ENCODE measurements at places on chromosomes 6 and 20. TPM values are rescaled to one million over a fixed set of nuclear protein-coding genes. Genes with fewer than 3 reads are reported as not detected.
A peak's percentile ranks its signal among the peaks of the same experiment; 100 is the strongest.

GRCh38 chr6:26383624-26384417 is 913 bp downstream of the BTN2A2 start:
- peak overlapping the region; percentile 56 for H3K4me3 ChIP-seq
- no peaks in the 10 kb centered on the region for H3K27me3 ChIP-seq

DNA sequence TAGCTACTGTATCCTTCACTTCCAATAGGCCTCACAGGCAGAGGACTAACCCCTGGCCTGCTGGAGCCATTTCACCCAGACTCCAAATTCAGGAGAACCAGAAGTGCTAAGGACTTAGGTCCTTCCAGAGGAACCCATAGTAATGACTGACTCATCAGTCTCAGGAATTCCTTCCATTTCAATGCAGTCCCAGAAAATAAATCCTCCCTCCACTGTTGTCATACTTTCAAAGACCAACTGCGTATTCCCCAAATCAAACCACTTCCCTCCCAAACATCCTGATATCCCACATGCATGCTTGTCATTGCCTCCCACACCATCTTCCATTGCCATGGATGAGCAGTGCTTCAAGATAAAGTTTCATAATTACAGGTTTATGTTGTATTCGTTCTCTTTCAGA is 31.8 kb upstream of the NT5E start:
- no peaks in the 10 kb centered on the region for H3K36me3 ChIP-seq
- H3K4me3 ChIP-seq, result no peak overlapping the region
- no peaks in the 10 kb centered on the region for H3K27me3 ChIP-seq
- H3K27ac ChIP-seq, result peak overlapping the region; percentile 78

DNA sequence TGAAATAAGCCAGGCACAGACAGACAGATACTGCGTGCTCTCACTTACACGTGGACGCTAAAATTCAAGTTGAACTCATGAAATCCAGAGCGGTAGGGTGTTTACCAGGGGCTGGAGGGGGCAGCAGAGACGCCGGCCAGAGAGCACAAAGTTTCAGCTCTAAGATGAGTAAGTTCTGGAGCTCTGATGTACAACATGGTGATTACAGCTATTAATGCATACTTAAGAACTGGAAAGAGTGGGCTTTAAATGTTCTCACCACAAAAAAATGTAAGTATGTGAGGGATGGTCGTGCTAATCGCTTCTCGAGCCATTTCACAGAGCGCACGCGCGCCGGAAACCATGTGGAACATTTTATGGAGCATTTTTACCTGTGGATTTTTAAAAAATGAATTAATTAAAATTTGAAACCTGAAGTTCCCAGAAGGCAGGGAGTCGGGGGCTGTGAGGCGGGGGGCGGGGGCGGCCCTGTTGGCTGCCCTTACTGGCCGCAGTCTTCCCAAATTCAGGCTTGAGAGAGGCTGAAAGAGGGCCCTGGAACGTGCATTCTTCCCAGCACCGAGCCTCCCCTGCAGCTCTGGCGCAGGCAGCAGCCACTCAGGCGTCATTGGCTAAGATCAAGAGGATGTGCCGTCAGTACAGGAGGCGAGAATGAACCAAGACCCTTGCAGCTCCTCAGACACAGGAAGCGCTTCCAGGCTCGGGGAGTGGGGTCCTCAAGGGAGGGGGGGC is 8.5 kb upstream of the SLCO4A1 start:
- H3K4me3 ChIP-seq, result no peak overlapping the region
- H3K4me1 ChIP-seq, result no peaks in the 10 kb centered on the region
- no peak overlapping the region for H3K27ac ChIP-seq
- H3K36me3 ChIP-seq, result no peaks in the 10 kb centered on the region
- no peak for DNase-seq

RIPPLY2 gene
- total RNA-seq, result not detected

- no peaks in the 10 kb centered on the region for H3K27me3 ChIP-seq
- no peaks in the 10 kb centered on the region for H3K4me1 ChIP-seq
- peak overlapping the region; percentile 27 for H3K27ac ChIP-seq
- no peak for DNase-seq
Observed at GRCh38 chr6:20400456-20401204, 1.0 kb upstream of the E2F3 start.

GRCh38 chr6:4571011-4571410 is 205.2 kb upstream of the CDYL start:
- no peak overlapping the region for H3K27ac ChIP-seq
- no peaks in the 10 kb centered on the region for H3K36me3 ChIP-seq
- H3K4me1 ChIP-seq, result peaks cover 12% of the 10 kb centered on the region
- DNase-seq, result no peak

KPNA5 gene
- total RNA-seq, result 9.4 TPM

EYA4 gene
- total RNA-seq, result 11.9 TPM

DNA sequence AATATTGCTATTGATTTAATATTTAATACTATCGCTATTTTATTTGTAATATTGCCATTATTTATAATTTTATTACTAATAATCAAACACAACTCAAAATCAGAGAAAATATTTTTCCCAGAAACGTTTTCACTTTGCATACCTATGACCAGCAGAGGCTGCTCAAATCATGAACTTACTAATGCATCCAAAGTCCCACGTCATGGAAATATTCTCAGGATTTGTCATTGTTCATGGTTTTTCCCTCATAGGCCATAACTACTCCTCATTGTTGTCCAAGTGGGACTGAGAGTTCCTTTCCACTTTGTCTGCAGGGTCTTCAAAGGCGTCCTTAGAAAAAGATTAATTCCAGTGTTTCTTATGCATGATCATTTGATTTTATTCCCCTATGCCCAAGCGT is 344.8 kb downstream of the THBS2 start:
- no peak overlapping the region for H3K27ac ChIP-seq
- peak; percentile 75 for DNase-seq
- no peaks in the 10 kb centered on the region for H3K4me1 ChIP-seq
- H3K27me3 ChIP-seq, result no peaks in the 10 kb centered on the region

DNA sequence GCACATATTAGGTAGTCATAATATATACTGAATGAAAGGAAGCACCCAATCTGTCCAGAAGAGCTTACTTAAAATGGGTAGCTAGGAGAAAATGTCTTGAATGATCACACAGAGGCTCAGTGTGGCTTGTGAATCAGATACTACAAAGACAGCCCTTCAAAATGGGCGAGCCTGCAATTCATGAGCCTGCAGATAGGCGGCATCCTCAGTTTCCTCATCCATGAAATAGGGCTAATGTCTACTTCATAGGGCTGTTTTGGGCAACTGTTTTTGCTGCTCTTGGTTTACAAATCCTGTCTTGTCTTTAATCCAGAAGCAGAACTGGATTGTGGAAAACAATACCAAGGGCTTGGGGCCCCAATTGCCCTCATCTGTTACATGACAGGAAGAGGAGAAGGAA is 129.3 kb upstream of the KCNK16 start:
- H3K4me1 ChIP-seq, result no peaks in the 10 kb centered on the region
- DNase-seq, result no peak
- no peak overlapping the region for H3K4me3 ChIP-seq
- H3K36me3 ChIP-seq, result no peaks in the 10 kb centered on the region
- no peak overlapping the region for H3K27ac ChIP-seq
- no peaks in the 10 kb centered on the region for H3K27me3 ChIP-seq

DNA sequence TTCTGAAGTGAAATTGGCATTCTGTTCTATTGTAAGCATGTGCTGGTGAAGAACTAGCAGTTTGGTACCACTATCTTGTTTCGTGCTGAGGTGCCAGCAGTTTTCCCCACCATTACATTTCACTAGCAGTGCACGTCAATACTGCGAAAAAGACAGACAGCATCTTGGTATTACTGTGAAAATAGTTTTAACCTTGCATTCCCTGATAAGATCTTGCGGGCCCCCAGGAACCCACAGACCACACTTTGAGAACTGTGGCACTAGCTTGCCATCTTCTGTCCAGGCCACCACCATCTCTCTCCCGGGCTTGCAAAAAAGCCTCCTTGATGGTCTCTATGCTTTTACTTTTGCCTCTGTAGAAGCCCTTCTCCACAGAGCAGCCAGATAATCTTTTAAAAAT is 185.7 kb downstream of the BACH2 start:
- no peak for DNase-seq
- H3K4me1 ChIP-seq, result no peaks in the 10 kb centered on the region
- H3K27me3 ChIP-seq, result peaks cover 2% of the 10 kb centered on the region
- H3K4me3 ChIP-seq, result no peak overlapping the region
- H3K27ac ChIP-seq, result no peak overlapping the region

DNA sequence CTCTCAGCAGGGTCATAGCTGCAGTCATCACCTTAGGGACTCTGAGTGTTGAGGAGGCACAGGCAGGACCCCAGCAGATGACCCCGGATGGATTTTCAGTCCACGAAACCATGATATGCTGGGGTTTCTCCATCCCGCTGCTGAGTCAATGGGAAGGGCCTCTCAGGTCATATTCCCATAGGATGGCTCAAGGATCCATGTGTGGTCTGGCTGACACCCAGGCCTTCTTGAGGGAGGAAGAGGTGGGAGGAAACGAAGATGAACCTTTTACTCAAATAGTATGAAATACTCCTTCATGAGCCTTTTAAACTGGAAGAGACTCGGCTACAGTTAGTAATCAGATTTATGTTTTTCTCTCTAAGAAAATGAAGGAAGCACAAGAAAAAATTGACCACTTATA is 10.3 kb upstream of the RALY start:
- DNase-seq, result no peak
- H3K27ac ChIP-seq, result no peak overlapping the region
- H3K36me3 ChIP-seq, result no peaks in the 10 kb centered on the region
- peaks cover 20% of the 10 kb centered on the region for H3K27me3 ChIP-seq

- no peaks in the 10 kb centered on the region for H3K36me3 ChIP-seq
- peak overlapping the region; percentile 89 for H3K27ac ChIP-seq
- no peaks in the 10 kb centered on the region for H3K27me3 ChIP-seq
- no peak overlapping the region for H3K4me3 ChIP-seq
- peaks cover 5% of the 10 kb centered on the region for H3K4me1 ChIP-seq
Observed at GRCh38 chr6:91449539-91449938, 862.7 kb upstream of the MAP3K7 start.

GRCh38 chr20:53809728-53810365 is 216.2 kb upstream of the ZNF217 start:
- no peak for DNase-seq
- no peaks in the 10 kb centered on the region for H3K27me3 ChIP-seq
- H3K27ac ChIP-seq, result no peak overlapping the region
- peaks cover 12% of the 10 kb centered on the region for H3K4me1 ChIP-seq
- no peaks in the 10 kb centered on the region for H3K36me3 ChIP-seq

CDH22 gene
- not detected for total RNA-seq

DNA sequence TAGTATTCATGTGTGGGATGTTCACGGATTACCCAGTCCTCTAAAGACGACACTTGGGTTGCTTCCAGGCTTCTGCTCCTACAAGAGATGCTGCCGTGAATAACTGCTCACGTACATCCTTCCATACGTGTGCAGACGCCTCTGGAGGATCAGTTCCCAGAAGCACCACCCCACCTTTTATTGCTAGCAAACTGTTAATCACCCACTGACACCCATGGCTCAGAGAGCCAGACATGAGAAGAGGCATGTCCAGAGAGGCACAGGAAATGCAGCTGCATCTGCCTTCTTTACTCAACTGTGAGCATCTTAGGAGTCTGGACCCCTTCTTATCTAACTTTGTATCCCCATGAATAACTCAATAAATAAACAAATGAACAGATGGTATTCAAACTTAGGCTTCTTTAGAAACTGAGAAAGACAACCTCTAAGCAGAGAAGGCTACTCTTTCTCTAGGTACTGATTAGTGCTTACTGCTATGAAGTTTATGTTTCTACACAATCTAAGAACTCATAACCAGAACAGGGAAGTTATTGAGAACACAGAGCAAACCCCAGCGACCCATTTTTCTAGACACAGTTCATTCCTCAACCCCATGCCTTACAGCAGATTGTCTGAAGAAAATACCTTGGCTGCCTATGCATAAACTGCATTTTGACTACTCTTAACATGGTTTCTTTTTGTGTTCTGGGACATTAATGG is 228.7 kb upstream of the RREB1 start:
- DNase-seq, result peak; percentile 52
- H3K4me1 ChIP-seq, result peaks cover 3% of the 10 kb centered on the region
- no peaks in the 10 kb centered on the region for H3K36me3 ChIP-seq
- H3K27ac ChIP-seq, result no peak overlapping the region
- no peaks in the 10 kb centered on the region for H3K27me3 ChIP-seq

PKHD1 gene
- not detected for total RNA-seq

ULBP1 gene
- total RNA-seq, result 0.56 TPM

LIME1 gene
- total RNA-seq, result 0.28 TPM

- H3K27me3 ChIP-seq, result no peaks in the 10 kb centered on the region
- no peak for DNase-seq
- H3K4me3 ChIP-seq, result no peak overlapping the region
- no peaks in the 10 kb centered on the region for H3K36me3 ChIP-seq
- no peaks in the 10 kb centered on the region for H3K4me1 ChIP-seq
- H3K27ac ChIP-seq, result no peak overlapping the region
Observed at GRCh38 chr20:21571841-21572690, 58.2 kb upstream of the NKX2-2 start.

DNA sequence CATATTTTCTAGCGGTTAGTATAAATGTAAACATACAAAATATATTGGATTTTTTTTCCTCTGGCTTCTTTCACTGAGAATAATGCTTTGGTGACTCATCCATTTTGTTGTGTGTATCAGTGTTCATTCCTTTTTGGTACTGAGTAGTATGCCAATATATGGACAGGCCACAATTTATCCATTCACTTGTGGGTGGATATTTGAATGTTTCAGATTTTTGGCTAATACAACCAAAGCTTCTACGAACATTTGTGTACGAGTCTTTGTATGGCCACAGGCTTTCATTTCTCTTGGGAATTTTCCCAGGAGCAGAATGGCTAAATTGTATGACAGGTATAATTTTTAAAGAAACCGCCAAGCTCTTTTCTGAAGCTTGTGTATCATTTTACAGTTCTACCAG is 677.5 kb downstream of the HDGFL1 start:
- H3K4me1 ChIP-seq, result no peaks in the 10 kb centered on the region
- DNase-seq, result no peak
- H3K4me3 ChIP-seq, result no peak overlapping the region
- no peaks in the 10 kb centered on the region for H3K27me3 ChIP-seq
- no peak overlapping the region for H3K27ac ChIP-seq
- no peaks in the 10 kb centered on the region for H3K36me3 ChIP-seq

DNA sequence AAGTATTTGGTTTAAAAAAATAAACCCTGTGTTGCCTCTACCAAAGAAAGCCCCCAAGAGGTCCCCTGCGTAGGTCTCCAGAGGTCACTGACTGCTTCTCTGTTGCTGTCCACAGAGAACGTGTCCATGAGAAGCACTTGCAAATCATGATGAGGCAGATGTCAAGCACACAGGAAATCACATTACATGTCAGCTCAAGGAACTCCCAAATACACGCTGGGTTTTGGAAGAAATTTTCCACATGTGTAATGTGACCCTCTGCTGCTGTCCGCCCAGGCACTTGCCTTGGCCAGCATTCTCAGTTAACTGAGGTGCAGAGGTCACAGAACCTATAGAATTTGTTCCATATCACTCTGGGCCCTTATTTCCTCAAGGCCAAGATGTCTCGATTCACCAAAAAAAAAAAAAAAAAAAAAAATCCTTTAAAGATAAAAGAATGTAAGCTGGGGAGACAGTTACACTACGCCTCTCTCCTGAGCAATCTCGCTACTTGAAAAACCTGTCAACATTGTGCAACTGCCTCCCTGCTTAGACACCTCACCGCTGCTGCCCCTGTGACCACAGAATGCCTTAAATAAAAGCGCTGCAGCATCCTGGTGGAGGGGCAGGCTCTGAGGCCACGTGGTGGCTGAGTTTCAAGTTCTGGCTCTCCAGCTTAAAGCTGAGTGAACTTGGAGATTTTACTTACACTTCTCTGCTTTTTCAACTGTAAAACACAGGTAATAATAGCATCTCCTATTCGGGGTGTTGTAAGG is 42.3 kb downstream of the SLC22A23 start:
- H3K4me1 ChIP-seq, result no peaks in the 10 kb centered on the region
- H3K27ac ChIP-seq, result no peak overlapping the region
- no peak overlapping the region for H3K4me3 ChIP-seq
- peak; percentile 75 for DNase-seq

HRH3 gene
- total RNA-seq, result not detected

NTSR1 gene
- 0.56 TPM for total RNA-seq

RAET1L gene
- total RNA-seq, result not detected

MYLK4 gene
- under 0.01 TPM for total RNA-seq

TINAG gene
- not detected for total RNA-seq

CALHM4 gene
- total RNA-seq, result not detected

All from IMR-90 (cell line).